Astrocyte of the spinal cord (primary cell): ENCODE measurements at places on chromosomes 3 and 15.

DNA sequence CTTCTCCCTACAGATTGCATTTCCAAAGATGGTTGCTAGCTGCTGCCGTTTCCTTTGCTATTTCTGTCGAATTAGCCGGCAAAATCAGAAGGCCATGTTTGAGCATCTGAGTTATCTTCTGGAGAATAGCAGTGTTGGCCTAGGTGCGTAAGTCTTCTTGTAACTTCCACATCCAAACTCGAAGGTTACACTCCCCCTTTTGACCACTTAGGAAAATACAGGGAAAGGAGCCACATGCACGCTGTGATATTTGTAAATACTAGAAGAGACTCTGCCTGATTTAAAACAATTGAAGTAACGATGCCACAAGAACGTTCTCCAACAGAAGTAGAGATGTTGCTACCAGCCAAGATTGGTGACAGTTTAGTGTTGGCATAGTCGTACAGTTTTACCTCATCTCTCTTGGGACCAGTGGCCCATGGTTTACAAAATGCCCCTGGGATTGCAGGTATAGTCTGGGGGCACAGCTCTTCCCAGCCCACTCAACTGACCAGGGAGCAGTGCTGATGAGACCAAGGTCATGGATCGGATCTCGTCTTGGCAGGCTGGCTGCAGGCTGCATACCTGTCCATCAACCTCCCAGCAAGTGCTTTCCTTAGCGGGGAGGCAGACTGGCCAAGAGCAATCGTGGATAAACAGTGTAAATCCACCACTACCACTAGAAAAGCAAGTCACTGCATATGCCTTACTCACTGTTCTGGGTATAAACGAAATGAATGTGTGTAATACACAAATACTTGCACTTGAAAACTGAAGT, 268.4 kb upstream of the CHRM5 start:
- no peak for DNase-seq

DNA sequence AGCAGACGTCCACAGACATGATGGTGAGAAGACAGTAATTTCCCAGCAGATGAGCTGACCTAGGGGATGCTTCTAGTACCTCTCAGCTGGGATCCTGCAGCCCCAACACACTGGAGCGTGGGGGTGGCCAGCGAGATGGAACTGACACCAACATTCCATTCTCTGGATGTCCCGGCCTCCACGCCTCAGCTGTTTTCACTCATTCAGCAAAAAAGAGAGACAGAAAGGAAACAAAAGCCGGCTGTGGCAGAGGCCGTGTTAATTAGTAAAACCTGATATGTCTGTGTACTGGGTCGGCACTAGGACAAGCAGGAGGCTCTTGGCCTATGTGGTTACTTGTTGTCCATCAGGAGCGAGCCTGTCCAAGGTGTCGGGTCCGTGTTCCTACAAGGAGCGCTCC, 82.6 kb upstream of the MYZAP start:
- DNase-seq, result peak; percentile 31

GRCh38 chr3:134754768-134755559, 40.1 kb upstream of the EPHB1 start:
- DNase-seq, result peak; percentile 24

DNA sequence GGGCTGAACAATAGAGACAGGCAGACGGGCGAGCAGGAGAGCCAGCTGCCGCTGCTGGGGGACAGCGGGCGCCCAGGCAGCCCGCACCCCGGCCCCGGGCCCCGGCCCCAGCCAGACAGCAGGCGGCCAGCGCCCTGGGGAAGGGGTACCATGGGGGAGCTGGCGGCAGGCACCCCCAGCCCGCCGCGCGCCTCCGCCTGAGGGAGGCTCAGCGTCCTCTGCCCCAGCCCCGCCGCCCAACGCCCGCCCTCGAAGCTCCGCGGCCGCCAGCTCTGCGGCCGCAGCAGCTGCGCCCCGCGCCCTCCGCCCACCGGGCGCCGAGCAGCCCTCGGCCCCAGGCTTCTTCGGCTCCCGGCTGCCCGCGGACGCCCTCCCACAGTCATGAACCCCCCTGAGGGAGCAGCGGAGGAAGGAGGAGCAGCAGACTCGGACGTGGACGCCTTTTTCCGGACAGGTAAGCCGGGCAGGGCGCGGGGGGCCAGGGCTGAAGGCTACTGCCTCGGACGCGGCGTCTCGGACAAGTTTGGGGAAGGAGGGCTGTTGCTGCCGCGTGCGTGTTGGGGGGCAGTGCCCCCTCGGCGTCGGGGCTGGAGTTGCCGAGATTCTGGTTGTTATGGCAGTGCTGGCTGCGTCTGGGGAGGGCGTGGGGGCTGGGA, 41.6 kb upstream of the ROPN1 start:
- DNase-seq, result no peak

GRCh38 chr3:140251678-140252077, 316.7 kb downstream of the CLSTN2 start:
- DNase-seq, result no peak

DNA sequence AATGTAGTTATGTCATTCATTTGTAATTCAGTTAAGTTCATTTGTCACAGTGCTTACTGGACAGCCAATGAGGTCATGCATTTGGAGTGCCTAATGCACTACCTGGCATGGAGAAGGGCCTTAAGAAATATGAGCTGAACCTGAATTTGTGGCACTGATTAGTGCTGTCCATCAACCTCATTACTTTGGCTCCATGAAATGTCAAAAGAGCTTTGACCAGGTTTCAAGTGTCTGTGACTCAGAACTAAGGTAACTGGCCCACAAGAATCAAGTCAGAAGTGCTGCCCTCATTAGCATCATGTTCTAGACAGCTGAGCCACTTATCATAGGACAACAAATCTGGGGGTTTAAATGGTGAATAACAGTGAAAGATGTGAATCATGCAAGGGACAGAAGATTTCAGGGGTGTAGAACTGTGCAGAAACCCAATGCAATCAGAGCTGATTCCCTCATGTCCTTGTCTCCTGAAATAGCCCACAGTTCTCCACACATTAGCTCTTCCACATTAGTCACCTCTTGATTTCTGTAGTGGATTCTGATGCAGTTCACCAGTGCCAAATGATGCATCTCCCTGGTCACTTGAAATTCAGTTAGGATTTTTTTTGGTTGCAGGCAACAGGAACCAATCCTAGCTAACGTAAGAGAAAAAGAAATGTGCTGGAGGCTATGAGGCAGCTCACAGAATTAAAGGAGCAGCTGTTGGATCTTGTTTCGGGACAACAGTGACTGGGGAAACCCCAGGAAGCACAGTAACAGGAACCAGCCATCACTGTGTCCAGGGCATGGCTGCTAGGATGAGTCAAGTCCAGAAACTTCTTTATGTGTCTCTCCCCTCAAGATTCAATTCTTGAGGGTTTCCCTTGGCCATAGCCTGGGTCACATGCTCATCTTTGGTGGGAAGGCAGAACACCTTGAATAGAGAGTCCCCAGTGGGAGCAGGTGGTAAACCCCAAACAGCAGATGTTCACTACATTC, 38.7 kb downstream of the CHST2 start:
- DNase-seq, result peak; percentile 52

DNA sequence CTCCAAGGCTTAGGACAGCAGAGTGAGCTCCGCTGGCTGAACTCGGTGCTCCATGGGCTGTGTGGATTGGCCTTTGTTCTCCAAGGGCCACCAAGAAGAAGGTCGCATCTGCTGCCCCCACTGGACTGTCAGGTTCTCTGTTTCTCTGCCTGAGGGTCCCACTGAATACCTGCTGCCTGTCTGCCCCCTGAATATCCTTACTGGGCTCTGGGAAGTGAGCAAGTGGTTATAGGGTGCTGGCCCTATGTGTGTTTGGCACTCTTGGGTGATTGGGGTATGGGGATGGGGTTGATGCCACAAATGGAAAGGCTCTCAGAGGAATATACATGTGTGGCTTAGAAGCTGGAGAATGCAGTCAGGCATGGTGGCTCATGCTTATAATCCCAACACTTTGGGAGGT, 82.3 kb downstream of the THSD4 start:
- no peak for DNase-seq

DNA sequence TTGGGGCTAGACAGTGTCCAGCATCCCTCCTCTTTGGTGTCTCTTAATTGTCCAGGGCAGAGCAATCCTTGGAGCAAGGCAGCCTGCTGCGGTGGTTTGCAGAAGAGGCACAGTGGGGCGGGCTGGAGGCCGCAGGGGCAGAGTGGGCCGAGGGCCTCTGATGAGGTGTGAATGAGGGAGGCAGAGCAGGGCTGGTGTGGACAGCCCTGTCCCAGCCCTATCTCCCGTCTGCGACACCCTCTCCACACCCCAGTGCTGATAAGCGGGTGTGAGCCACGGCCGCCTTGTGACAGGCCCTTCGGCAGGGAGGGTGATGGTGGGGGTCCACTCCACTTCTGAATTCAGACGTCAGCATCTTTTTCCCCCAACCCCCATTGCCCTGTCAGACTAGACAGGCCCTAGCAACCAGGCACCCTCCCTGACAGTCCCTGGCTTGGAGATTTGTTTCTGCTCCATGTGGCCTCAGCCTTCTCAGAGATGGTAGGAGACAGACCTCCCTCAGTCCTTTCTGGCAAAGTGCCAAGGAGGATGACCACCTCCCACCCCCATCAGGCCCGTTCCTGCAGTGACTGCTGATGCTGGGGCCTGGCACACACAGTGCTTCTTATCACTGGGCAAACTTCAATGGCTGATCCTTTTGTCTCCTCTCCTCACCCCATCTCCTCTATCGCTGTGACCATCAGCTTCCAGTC, 37.3 kb downstream of the EXOG start:
- DNase-seq, result no peak

GRCh38 chr3:61809879-61810278, 248.5 kb downstream of the PTPRG start:
- DNase-seq, result peak; percentile 43

- no peak for DNase-seq
Observed at GRCh38 chr15:85440451-85440850, 60.0 kb downstream of the AKAP13 start.

DNA sequence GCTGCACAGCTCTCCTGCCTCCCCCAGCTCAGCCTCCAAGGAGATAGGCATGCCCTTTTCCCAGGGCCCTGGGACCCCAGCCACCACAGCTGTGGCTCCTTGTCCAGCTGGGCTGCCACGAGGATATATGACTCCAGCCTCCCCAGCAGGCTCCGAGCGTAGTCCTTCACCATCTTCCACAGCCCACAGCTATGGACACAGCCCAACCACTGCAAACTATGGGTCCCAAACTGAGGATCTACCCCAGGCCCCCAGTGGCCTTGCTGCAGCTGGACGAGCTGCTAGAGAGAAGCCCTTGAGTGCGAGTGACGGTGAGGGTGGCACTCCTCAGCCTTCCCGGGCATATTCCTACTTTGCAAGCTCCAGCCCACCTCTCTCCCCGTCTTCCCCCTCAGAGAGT, 20.5 kb upstream of the APEH start:
- DNase-seq, result no peak

DNA sequence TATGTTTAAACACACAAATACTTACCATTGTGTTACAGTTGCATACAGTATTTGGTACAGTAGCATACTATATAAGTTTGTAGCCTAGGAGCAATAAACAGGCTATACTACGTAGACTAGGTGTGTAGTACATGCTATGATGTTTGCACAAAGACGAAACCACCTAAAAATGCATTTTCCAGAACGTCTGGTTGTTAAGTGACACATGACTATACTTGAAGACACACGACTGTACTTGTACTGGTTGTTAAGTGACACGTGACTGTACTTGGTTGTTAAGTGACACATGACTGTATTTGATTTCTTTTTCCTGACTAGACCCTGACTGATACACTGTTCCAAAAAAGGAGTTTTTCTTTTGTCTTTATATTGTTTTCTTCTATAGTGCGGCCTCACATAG, 34.1 kb downstream of the RAB8B start:
- DNase-seq, result no peak

DNA sequence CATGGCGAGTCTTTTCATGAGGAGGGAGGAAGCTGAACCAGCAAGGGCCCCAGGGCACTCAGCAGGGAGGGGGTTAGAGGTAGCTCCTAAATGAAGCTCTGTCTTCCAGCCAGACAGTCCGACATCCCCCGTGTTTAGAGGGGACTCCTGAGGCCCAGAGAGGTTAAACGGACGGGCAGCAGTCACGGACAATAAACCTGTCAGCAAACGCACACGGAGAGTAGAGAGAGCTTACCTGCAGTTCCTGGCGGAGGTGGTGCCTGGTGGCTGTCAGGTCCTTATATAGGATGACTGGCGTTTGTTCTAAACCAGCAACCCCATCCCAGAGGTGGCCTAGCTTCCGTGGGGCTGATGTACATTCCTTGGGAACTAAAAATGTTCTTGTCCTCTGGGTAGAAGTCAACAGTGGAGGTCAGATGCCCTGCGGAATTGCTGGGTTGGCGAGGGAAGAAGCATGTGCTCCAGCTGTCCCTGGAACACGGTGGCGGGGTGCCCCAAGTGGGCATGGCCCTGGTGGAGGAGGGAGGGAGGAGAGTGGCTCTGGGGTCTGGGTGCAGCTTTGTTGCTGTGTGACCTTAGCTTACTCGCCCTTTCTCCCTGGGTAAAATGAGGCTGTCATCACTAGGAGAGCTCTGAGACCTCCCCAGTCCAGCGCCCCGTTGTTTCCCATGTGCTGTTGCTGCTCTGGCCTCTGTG, 2.1 kb downstream of the GHRL start:
- DNase-seq, result no peak

- no peak for DNase-seq
Observed at GRCh38 chr3:174505266-174505665, 353.9 kb upstream of the NAALADL2 start.

GRCh38 chr3:146543461-146544001, 876 bp downstream of the PLSCR1 start:
- peak; percentile 36 for DNase-seq

- no peak for DNase-seq
Observed at GRCh38 chr3:58351920-58352319, 19.2 kb downstream of the PXK start.

GRCh38 chr3:169699536-169700050, 36.1 kb upstream of the MECOM start:
- DNase-seq, result peak; percentile 88

GRCh38 chr15:39310633-39311032, 270.2 kb upstream of the THBS1 start:
- DNase-seq, result no peak

DNA sequence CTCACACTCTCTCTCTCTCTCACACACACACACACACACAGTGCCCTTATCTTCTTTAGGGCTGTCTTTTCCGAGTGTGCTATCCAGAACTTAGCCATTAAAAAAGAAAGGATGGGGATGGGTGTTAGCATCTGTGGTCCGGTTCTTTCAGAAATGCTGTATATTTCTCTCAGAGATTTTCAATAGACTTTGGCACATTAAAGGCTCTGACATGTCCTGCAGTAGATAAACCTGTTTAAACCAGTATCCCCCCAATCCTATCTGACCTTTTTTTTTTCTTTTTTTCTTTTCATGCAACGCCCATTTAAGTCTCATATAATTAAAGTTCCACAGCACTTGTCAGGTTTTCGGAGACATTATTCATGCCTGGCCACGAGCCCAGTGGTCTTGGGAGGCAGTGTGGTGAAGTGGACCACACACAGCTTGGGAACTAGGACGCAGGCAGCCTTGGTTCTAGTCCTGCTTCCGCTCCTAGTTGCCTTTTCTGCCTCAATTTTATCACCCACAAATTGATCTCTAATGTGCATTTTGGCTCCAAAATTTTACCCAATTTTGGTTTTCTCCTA, 13.3 kb downstream of the CAV3 start:
- DNase-seq, result no peak

DNA sequence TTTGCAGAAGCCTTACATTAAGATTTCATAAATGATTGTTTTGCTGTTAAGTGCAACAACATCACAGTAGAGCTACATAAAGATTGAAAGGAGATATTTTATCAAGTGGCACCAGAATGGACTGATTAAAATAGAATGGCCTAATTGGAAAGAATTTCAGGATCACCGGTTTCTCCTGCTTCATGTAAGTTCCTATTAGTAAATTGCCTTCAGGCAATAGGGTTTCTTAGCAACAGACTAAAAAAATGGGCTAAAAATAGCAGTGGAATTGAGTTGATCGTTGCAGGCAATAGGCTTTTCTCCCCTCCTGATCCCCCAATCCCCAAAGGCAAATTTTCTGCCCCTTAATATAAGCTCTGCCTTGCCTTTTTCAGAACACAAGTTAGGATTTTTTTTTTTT, 917 bp downstream of the LNP1 start:
- DNase-seq, result peak; percentile 55
